H7 (cell line): ENCODE measurements at places on chromosomes 1 and 21. TPM values are rescaled to one million over a fixed set of nuclear protein-coding genes. Genes with fewer than 3 reads are reported as not detected.

INKA2 gene
- 0.83 and 1.1 TPM in 2 replicates for total RNA-seq

LAMB3 gene
- 0.45 and 1.0 TPM in 2 replicates for total RNA-seq

RFX5 gene
- total RNA-seq: 73.1 and 74.9 TPM in 2 replicates

GRCh38 chr1:29259802-29260441, 23.6 kb downstream of the PTPRU start:
- DNase-seq: peak; percentile 99

- DNase-seq: no peak
These were observed 24.8 kb downstream of the F11R start for GRCh38 chr1:160996178-160996577.

DNA sequence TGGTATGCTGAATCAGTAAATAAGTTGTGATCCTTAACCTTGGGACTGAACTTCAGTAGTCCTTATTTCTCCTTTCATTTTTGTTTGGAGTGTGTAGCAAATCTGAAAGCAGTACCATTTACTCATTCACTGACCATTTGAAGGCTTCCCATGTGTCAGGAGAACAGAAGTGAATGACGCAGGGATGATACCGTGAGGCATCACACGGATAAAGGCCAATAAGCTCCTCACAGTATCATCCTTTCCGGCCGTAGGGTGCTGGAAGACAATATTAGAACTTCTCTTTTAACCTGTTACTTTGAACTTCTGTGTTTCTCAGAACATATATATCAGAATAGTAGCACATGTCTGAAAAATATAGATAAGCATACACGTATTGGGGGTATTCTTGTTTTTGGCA, 21.3 kb downstream of the BACH1 start:
- DNase-seq: no peak

DNA sequence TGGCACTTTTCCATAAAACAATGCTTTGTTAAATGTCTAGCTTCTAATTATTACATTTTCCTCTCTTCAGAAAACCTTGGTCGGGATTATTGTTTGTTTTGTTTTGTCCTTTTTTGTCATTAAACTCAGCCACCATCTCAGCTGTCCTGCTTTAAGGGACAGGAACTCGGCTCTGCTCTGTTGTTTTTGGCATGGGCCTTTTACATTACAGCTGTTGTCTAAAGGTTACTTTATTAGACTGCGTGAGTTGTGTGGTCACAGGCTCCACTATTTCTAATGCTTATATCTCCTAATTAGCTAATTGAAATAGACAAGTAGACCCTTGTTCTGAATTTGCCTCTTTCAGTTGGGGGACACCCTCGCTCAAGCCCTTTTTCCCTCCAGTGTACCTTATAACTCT, 1.6 kb downstream of the PALMD start:
- no peak for DNase-seq
